ENCODE measurements at places on chromosomes 3 and 15.
A peak's percentile ranks its signal among the peaks of the same experiment; 100 is the strongest.

- no peak for DNase-seq
Measured at GRCh38 chr15:79991826-79992225, 20.8 kb upstream of the BCL2A1 start.

DNA sequence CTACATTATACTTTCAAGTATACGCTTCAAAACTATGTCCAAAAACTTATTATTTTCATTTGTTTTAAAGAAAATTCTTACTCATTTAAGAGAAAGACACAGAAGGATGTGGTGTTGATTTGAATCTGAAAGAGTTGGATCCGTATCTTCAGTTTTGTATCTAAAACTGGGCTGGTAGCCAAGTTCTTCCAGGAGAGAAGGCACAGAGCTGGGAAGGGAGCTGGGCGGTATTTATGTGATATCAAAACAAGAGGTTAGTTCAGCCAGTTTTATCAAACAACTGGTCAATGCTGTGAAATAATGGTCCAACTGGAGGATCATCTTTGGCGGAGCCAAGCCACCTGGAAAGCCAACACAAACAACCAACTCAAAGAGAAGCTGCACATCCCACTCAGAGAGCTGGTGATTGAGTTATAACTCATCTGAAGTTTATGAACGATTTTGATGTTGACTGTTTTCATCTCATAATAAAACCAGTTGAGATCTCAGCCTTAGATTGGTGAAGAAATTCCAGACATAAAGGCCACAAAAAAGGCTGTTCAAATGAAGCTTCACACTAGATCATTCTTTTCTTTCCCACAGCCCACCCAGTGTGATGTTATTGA is 489.6 kb upstream of the RASGRP1 start:
- DNase-seq = no peak

DNA sequence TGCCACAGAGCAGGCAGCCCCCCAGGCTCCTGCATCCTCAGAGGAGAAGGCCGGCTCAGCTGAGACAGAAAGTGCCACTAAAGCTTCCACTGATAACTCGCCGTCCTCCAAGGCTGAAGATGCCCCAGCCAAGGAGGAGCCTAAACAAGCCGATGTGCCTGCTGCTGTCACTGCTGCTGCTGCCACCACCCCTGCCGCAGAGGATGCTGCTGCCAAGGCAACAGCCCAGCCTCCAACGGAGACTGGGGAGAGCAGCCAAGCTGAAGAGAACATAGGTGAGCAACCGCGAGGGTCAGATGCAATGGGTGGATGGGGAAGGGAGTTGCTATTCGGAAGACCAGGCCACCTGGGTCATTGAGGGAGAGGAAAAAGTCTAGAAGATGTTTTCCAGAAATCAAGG is 53.0 kb downstream of the GAP43 start:
- DNase-seq = no peak

- no peak for DNase-seq
Measured at GRCh38 chr3:126604691-126605090, 46.0 kb upstream of the C3orf22 start.

DNA sequence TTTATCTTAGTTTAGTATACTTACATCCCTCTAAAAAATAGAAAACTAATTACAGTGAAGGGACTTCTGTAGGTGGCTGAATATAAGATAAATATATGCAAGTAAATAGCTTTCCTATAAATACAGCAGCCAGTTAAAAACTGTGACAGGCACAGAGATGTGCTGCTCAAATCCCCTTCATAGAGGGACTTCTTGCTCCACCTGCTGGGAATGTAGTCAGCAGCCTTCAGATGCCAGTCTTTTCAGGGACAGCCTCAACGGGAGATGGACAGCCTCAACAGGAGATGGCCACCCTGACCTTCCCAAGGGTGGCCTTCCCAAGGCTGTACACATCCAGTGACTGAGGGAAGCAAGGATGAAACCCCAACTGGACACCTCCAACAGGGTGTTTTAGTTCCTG is 15.7 kb upstream of the PRR23E start:
- no peak for DNase-seq

DNA sequence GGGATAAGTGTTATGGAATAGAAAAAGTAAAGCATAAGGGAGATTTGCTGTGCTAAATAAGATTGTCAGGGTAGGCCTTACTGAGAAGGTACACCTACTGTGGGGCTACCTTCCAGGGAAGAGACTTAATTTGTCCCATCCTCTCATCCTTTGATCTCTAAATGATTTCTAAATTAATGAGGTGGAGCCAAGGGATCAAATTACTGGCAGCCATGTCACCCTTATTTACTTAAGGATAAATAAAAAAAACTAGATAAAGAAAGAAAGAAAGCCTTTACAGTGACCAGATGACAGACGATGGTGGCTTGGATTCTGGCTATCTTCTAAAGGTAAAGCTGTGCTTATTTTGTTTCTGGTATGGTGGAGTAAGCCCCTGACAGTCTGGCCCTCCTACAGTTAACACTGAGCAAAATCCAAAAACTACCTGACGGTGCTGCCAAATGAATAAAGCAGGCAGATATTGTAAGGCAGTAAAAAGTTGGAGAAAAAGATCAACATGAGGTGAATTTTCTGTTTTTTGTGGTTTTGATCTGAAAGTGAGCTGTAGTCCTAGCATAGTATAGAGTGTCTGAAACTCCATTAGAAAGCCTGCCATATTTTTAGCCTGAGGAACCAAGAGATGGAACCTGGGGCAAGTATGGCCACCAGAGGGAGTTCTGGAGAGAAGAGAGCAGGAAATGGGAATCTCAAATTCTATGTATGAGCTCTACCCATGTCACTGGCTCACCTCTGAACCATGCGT is 285.1 kb upstream of the MANF start:
- DNase-seq = no peak

GRCh38 chr3:118955914-118956556 is 78.6 kb downstream of the IGSF11 start:
- peak; percentile 44 for DNase-seq

- peak; percentile 57 for DNase-seq
Measured at GRCh38 chr15:64686130-64686735, 89.2 kb downstream of the RBPMS2 start.

GRCh38 chr15:39139431-39140059 is 441.3 kb upstream of the THBS1 start:
- no peak for DNase-seq

DNA sequence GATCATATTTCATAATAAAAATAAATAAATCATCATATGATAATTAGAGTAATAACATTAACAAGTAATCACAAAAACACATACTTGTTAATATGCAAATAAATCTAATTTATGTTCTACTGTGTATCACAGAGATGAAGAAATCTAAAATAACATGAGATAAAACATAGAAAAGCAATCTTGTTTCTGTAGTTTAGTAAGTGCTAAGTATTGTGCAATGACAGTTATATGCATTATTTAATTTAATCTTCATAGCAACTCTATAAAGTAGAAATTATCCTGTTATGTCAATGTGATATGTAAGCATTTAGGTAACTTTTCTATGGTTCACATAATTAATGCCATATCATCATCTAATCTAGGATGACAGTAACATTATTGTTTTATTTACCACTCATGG is 108.2 kb upstream of the KCNMB2 start:
- no peak for DNase-seq

- no peak for DNase-seq
Measured at GRCh38 chr15:36108541-36108940, 470.9 kb upstream of the CDIN1 start.

DNA sequence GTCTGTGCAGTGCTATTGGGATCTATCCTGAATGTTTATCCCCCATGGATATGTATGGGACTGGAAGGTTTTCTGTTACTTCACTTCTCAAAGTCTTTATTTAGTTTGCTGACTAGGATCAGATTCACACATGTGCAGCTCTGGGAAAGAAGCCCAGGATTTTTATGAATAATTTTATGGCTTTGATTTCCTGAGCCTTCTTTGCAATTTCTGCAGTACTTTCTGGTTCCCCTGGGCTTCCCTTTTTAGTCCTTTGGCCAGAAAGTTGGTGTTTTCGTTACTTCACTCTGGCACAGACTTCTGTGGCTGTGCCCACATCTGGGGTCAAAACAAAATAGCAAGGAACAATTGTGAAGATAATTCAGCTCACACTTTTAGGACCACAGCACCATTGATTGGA is 721.0 kb downstream of the OTOL1 start:
- DNase-seq = no peak

DNA sequence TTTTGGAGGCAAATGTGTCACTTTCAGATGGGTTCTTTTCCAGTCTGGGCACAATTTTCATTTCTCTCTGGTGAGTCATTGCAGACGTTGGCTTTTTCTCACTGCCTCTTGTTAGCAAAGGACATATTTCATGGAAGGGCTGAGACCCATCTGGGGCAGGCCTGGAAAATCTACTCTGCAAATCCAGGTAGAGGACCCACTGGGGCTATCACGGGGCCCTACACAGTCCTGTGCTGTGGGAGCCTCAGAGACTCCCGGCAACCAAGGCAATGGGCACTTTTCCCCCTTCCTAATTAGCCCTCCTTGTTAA is 58.0 kb downstream of the HRH1 start:
- DNase-seq = no peak

DNA sequence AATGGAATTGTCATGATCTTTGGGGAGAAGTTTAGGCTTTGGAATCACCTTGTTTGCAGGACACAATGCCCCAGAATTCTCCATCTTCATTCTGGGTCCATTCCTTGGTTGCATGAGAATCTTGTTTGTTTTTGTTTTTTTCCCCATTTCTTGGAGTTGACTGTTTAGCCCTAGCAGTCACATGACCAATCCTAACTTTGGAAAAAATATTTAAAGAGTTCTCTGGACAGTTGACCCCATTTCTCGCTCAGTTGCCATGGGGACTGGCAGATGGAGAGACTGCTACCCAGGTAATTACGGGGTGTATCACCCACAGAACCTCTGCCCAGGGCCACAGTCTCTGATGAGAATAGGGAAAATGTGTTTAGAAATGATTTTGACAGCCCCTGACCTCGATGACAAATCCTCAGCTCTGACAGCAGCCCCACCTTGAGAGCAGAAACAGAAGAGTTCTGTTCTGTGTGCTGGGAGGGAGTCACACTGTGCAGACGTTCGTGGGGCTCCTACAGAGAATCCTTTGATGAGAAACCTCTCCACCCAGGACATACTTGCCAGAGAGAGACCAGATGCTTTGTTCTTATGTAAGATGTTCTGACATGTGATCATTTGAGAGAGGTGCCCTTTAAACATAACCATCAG is 57.7 kb downstream of the IL16 start:
- no peak for DNase-seq

DNA sequence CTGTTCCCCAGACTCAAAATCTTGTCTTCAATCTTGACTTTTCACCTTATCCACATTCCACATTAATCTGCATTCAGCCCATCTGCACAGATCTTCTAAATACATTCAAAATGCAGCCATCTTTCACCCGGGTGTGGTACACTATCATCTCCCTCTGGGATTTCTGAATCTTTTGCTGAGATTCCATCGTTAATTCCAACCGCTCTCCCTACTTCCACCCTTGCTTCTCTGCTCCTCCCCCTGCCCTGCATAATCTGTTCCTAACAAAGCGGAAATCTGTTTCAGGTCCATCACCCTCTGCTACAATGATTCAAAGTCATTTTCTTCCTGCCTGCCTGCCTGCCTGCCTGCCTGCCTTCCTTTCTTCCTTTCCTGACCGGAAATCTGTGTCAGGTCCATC is 7.9 kb upstream of the GOLGA8B start:
- DNase-seq = no peak

- no peak for DNase-seq
Measured at GRCh38 chr3:32431481-32431880, 39.8 kb downstream of the CMTM7 start.

DNA sequence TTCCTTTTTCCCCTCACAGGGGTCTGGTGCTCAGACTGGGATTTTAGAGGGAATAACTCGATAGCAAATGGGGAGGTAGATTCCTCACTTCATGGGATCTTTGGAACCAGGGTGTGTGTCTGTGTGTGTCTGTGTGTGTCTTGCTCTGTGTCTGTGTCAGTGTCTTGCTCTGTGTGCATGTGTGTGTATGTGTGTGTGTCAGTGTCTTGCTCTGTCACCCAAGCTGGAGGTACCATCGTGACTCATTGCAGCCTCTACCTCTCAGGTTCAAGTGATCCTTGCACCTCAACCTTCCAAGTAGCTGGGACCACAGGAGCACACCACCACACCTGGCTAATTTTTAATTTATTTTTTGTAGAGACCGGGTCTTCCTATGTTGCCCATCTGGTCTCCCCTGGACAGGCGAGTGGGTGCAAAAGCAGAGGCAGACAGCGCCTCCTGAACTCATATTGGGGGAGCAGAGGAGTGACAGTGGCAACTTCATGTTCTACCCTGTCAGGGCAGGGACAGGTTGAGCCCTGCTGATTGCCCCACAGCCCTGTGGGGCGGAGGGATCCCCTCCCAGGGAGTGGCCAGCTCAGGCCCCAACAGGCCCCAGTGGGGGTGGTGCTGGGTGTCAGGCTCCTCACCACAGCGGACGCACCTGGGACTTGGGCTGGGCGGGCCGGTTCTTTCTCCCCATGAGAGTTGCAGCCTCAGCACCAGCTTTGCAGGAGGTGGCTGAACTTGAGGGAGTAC is 10.4 kb upstream of the SEMA4B start:
- DNase-seq = no peak

- no peak for DNase-seq
Measured at GRCh38 chr3:126127904-126128303, 44.0 kb upstream of the SLC41A3 start.

GRCh38 chr15:76495487-76495886 is 158.9 kb downstream of the ISL2 start:
- no peak for DNase-seq

- peak; percentile 34 for DNase-seq
Measured at GRCh38 chr15:91908391-91908790, 54.9 kb downstream of the SLCO3A1 start.

DNA sequence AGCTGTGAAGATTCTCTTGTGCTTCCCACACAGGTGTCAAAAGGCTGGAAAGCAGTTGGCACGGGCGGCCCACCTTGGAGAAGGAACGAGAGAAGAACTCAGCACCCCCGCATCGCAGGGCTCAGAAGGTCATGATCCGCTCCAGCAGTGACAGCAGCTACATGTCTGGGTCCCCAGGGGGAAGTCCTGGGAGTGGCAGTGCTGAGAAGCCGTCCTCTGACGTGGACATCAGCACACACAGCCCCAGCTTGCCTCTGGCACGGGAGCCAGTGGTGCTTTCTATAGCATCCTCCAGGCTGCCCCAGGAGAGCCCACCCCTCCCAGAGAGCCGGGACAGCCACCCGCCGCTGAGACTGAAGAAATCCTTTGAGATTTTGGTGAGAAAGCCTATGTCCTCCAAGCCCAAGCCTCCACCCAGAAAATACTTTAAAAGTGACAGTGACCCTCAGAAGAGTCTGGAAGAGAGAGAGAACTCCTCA is 31.4 kb downstream of the STARD5 start:
- peak; percentile 49 for DNase-seq
